ENCODE measurements at places on chromosomes 2 and 18. TPM values are rescaled to one million over a fixed set of nuclear protein-coding genes. Genes with fewer than 3 reads are reported as not detected.

DNA sequence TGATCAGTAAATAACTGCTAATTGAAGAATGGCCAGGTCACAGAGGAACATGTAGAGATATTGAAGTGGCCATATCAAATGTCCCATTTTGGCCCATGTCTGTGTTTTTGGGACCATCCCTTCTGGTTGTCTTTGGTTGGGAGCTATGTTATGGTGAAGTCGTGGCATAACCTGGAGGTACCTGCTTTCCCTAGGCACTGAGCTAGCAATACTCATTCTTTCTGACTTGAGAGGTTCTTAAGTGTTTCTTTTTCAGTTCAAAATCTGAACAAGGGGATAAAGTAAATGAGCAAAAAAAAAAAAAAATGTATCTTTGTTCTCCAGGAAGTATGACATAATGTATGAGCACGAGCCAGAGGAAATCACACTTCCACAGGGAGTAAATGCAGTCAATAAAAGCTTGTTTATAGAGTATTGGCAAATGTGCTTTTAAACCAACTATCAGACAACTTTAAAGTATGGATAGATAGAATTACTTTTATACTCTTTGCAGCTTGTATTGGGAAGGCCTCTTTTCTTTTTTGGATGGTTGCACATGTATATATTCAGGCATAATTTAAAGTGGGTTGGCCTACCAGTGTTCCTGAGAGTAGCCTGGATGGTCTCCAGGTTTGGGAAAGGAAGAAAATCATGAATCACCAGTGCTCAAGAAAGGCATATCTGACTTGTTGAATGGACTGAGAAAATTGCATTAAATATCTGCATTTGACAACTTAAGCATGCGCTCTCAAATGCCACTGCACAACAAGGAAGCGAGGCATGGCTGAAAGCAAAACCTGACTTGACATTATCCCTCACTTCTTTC, 125.0 kb downstream of the SPHKAP start:
- DNase-seq, result no peak

DNA sequence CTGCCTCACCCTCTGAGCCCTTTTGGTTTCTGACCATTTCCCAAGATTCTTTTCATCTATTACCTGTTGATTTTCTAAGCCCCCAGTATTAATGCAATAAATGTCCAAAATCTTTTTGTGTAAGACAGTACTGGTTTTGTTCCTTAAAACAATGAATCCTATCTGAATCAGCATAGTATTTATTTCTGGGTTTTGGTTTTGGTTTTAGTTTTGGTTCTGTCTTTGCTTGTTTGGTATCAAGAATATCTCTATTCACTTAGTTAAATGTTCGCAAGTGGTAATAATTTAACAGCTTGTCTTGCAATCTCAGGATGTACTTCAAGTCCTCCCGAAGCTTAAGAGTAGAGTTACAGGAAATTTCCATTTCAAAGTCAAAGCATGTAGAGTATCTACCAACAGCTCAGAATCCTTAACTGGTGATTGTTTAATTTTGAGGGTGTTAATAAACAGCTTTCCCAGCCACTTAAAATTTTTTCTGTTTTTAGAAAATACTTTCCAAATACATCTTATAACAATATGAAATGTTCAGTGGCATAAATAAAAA, 67.7 kb upstream of the NEDD4L start:
- DNase-seq, result no peak

IHH gene
- total RNA-seq, result not detected

TMEM37 gene
- not detected for total RNA-seq

SPDYA gene
- total RNA-seq, result 0.63 TPM

POTEC gene
- total RNA-seq, result not detected

GRCh38 chr2:173151671-173152401, 76.2 kb downstream of the MAP3K20 start:
- DNase-seq, result peak; percentile 53

DNA sequence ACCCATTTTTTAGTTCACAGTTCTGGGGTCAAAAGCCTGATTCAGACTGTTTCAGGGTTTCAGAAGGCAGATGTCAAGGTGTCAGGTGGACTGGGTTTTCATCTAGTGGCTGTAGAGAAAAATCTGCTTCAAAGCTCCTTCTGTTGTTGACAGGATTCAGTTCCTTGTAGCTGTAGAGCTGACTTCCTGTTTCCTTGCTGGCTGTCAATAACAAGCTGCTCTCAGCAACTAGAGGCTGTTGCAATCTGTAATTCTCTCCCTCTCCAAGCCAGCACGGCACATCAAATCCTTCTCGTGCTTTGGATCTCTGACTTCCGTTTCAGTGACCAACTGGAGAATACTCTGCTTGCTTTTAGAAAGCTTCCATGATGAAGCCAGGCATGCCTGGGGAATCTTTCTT, 179.4 kb downstream of the DOK6 start:
- DNase-seq, result peak; percentile 12

DNA sequence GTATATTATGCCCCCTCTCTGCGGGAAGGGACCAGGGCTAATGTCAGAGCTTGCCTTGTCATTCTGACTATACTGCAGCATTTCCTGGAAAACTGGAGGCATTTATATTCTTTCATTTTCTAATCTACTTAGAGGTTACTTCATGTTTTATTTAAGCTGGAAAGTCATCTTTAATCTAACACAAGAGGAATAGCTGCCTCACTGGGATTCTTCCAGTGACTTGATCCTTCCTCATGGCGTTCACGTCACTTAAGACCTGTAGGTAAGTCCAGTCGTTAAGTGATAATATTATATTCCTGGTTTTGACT, 727.6 kb upstream of the DDX18 start:
- no peak for DNase-seq

AKAIN1 gene
- total RNA-seq, result not detected

DNA sequence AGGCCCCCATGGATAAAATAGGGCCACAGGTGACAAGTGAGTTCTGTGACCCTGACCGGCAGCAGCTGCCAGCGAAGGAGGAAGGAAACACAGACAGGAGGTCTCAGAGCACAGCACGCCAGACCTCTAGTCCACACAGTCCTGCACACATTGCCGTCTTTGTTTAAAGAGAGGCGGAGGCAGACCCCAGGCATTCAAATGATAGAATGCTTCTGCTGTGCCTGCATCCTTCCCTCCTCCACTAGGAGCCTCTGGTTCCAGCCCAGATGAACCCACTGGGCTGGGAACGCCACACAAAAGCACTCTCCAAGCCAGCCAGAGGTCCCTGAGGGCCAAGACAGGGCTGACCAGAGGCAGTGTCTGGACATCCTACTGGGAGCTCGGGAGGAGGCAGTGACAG, 118.7 kb downstream of the KLHL29 start:
- no peak for DNase-seq

- peak; percentile 34 for DNase-seq
Measured at GRCh38 chr2:190540048-190540447, 5.5 kb upstream of the NEMP2 start.

- no peak for DNase-seq
Measured at GRCh38 chr18:31245820-31246219, 72.1 kb upstream of the DSG1 start.

- DNase-seq, result no peak
Measured at GRCh38 chr2:156401861-156402260, 34.3 kb upstream of the GPD2 start.

GRCh38 chr2:84492571-84492970, 23.7 kb upstream of the DNAH6 start:
- peak; percentile 32 for DNase-seq

GALNT13 gene
- 0.75 TPM for total RNA-seq

DNA sequence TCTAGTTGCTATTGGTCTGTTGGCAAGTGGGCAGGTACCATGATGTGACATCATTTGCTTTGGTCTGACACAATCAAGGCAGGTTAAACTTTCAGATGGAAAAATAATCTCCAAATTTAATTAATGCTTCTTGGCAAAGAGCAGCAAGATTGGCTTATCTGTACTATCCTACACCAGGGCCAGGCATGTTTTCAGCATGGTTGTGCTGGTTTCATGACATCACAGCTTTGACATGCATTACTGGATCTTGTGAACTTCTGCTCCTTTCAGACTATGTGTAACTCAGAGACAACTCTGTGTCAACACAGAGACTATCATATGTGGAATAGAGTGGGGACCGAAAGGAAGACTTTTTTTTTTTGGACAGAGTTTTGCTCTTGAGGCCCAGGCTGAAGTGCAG, 520.5 kb downstream of the TDRD15 start:
- no peak for DNase-seq

- peak; percentile 49 for DNase-seq
Measured at GRCh38 chr18:30094556-30094955, 948.0 kb downstream of the DSC3 start.

- DNase-seq, result peak; percentile 76
Measured at GRCh38 chr2:223523551-223524001, 78.6 kb downstream of the SCG2 start.

PKDCC gene
- total RNA-seq, result 7.1 TPM

GRCh38 chr2:169031202-169031601, at the start of gene ABCB11:
Gene ABCB11 (minus strand): TSS chr2:169031324. CDS start chr2:169018125, 13,199 bp downstream.
- DNase-seq, result no peak

DNA sequence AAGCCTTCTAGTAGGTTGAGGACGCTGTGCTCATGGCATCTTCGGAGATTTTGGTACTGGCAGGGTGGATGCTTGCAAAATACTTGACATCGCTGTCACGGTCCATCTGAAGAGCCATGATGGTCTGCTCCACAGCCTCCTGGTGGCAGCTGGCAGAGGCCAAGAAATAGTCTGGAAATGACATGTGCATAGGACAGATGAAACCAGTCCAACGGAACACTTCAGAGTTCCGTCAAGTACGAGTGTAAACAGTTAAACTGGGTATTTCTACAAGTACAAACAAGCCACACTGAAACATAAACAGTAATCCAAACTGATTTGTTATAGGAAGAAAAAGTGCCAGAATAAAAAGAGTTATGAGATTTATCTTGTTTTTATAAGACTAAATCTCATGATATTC, 66.6 kb downstream of the PPP4R1 start:
- no peak for DNase-seq

KLHL41 gene
- total RNA-seq, result 32.3 TPM

CTAGE1 gene
- not detected for total RNA-seq

DNA sequence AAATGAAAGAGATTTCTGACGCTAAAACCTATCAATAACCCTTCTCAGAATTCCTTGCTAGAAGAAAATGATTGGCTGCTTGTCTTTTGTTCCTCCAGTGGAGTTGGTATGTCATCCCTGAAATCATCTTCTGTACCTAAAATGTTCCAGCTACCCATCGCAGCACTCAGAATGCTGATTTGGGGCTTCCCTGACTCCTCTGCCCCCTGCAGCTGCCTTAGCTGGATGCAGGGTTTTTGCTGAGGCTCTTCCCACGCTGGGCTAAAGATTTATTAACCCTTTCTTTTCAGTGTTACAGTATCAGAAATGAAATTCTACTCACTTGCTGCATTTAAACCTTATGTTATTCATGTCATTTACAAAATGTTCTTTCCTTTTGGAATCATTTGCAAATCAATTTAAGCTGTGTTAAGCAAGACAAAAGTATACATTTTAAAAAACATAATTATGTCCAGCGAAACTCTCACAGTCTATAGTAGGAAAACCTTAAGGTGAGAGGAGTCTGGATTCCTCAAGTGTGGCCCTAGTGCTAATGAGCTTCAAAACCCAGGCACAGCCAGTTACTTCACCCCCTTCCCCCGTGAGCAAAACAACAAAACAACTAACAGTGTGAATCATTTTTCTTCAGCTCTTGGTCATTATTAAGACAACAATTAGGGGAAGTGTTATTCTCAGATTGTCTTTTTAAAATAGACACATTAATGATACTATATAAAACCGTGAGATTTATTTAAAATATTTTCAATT, 32.8 kb downstream of the PKP4 start:
- peak; percentile 23 for DNase-seq

- DNase-seq, result no peak
Measured at GRCh38 chr2:109178968-109179367, 50.0 kb downstream of the SH3RF3 start.

- DNase-seq, result peak; percentile 55
Measured at GRCh38 chr2:159285929-159286708, at the start of gene WDSUB1. Gene WDSUB1 (minus strand): TSS chr2:159286703. CDS start chr2:159283069, 3,634 bp downstream.

DNA sequence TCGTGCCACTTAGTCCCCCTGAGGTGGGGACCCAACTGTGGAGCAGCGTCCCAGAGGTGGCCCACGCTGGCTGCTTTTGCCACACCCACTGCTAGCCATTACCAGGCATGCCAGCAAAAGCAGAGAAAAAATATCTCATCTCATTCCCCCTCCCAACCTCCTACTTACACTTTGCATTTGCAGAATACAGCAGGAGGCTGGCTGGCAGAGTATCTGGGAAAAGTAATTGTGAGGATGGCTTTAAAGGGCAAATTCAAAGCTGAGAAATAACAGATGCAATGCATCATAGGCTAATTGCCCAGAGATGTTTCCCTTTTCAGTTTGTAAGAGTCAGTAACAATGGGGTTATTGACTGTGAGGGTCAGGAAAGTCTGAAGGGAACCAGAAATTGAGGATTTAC, 438.1 kb upstream of the DSEL start:
- DNase-seq, result no peak

FZD7 gene
- total RNA-seq, result 13.5 TPM

GRCh38 chr2:62456721-62457539, 49.1 kb downstream of the TMEM17 start:
- DNase-seq, result peak; percentile 63

CD8B gene
- total RNA-seq, result not detected

GRCh38 chr18:7676253-7676873, 109.2 kb downstream of the PTPRM start:
- DNase-seq, result peak; percentile 12

- no peak for DNase-seq
Measured at GRCh38 chr2:44843086-44843485, 98.4 kb upstream of the SIX3 start.
